ENCODE measurements at places on chromosomes 3 and 15.

- no peak for DNase-seq
Observed at GRCh38 chr3:102887431-102887830, 452.6 kb downstream of the ZPLD1 start.

DNA sequence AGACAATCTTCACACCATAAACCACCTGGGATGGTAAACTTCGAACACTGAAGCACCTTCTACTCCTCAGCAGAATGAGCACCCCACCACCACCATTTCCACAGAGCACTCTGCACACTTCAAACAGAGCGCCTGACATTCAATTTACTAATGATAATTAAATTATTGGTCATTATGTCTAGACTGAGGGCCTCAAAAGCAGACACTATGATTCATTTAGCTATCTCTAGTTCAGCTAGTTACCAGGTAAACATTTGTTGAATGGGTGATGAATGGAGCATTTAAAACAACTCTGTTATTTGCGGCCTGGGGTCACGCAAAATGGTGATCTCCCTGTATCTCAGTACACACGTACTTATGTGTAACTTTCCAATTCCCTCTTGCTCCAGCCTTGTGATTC is 40.9 kb downstream of the ACAP2 start:
- no peak for DNase-seq

DNA sequence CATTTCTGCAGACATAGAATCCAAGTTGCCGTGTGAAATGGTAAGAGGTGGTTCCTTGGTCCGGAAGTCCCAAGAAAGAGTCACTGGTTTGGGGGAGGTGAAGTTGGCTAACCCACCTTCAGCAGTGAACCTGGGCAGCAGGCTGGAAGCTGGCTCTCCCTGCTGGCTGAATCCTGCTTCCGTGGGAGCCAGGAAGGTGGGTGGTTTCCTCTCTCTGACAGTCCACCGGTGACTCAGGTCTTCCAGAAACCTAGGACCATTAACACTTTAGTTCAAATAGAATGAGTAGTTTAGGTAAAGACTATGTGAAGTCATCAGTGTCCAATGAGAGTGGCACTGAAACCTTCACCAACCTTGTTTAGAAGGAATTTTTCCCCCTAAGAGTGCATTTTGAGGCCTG is 87.4 kb upstream of the CACNA2D3 start:
- no peak for DNase-seq

- peak; percentile 61 for DNase-seq
Observed at GRCh38 chr3:5188419-5189221, 1.1 kb downstream of the EDEM1 start.

DNA sequence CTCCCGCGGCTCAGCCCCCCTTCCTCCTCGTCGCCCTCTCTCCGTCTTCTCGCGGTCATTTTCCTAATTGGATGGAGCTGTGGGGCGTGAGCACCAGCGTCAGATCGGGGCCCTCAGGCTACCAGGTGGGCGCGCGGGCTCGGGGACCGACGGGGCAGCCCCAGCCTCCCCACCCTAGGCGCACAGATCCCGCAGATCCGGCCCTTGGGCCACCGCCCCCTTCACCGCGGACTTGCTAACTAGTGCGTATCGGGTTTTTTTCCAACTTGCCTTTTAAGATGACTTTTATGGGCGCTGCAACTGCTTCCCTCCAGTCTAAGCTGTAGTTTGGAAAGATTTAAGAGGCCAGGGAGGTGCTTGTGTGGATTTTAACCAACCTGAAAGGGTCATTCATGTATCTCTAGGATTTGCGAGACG is 1.3 kb downstream of the ZNF710 start:
- peak; percentile 61 for DNase-seq

DNA sequence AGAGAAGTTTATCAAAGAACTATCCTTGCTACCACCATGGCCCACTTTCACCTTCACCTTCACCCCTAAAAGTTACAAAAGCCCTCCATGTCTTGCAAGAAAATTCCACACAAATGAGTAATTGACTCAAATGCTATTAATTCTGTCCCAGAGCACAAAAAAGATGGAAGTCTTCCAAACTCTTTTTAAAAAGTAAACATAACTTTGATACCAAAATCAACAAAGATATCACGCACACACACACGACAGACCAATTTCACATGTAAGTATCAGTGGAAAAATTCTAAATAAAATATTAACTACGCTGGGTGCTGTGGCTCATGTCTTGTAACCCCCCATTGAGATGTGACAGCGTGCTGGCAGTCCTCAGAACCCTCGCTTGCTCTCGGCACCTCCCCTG is 1.1 kb upstream of the MCCC1 start:
- no peak for DNase-seq

GRCh38 chr3:160566499-160566898 is 1.1 kb upstream of the KPNA4 start:
- no peak for DNase-seq

DNA sequence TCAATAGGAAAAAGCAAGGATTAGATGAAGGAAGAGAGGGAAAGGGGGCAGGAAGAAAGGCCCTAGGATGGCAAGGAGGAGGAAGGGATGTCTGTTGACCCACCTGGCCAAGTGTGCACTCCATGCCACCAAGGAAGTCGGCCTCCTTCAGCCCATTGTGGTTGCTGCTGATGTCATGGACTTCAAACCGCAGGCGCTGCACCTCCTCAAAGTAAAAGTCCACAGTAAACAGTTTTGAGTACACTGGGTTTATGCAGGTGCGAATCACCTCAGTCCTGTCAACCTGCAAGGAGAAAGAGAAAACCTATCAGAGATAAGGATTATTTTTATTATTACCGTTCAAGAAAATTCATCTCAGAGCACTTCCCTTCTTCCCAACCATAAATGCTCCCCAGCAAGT is 220.6 kb upstream of the MRPL3 start:
- no peak for DNase-seq

GRCh38 chr15:92796161-92796611 is 103.9 kb upstream of the CHD2 start:
- no peak for DNase-seq

DNA sequence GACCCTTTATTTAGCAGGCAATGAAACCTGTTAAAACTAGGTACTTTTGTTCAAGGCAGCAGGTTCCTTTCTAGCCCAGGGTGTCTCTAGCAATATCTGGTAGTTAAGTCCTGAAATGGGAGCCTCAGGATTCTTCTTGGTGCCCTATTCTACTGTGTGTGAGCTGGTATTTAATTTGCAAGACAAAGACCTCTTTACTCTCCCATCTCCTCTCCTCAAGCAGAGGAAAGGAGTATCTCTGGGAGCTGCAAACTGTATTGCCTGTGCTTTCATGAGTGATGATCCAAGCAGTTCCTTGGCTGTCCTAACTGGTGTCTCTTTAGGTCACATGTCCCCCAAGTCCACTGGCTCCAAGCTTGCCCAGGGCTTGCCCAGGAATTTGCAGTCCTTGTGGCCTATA is 188.2 kb downstream of the SI start:
- no peak for DNase-seq

DNA sequence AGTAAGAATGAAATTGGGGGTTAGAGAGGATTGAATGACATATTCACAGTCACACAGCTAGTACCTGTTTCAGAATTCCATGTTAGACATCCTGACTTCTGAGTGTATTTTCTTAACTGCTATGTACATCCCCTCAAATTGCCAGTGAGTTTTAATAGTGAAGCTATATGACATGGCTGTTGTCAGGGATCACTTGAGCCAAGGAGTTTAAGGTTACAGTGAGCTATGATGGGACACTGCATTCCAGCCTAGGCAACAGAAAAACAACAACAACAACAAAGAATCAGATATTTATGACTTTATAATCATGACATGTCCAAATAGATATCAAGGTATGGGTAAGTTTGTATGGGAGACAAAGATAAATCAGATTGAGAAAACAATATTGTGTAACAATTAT is 16.6 kb downstream of the PARP15 start:
- no peak for DNase-seq
